Activated T-cell treated with anti-CD3 and anti-CD28 coated beads, Interleukin-2, amount 50 U/mL, for 72 hours (primary cell): ENCODE measurements at places on chromosomes 12 and 14. TPM values are rescaled to one million over a fixed set of nuclear protein-coding genes. Genes with fewer than 3 reads are reported as not detected.

- H3K27ac ChIP-seq: peak overlapping the region; percentile 3
- H3K27me3 ChIP-seq: no peaks in the 10 kb centered on the region
- no peak for DNase-seq
- peaks cover 57% of the 10 kb centered on the region for H3K4me1 ChIP-seq
- no peaks in the 10 kb centered on the region for H3K36me3 ChIP-seq
- peak overlapping the region; percentile 82 for H3K4me3 ChIP-seq
Measured at GRCh38 chr12:111993292-111994150, 19.4 kb downstream of the TMEM116 start.

- peaks cover 50% of the 10 kb centered on the region for H3K4me1 ChIP-seq
- H3K27ac ChIP-seq: no peak overlapping the region
- DNase-seq: no peak
Measured at GRCh38 chr12:124758266-124759220, 105.1 kb downstream of the SCARB1 start.

DNA sequence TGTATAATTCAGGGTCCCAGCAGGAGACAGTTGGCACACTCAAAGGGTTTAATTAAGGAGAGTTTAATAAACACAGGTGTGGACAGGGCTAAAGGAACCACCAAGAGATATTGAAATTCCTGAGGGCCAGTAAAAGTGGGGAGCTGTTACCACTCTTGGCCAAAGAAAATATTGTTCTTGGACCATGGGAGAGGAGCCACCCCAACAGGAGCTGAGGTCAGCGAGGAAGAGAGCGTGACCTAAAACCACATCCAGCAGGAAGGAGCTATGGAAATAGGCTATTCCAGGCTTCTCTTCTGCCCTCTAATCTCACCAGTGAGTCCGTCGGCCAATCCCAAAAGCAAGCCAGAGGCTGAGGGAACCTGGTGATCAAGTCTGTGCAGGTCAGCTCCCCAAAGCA, 390.8 kb downstream of the MED13L start:
- no peak for DNase-seq
- no peak overlapping the region for H3K27ac ChIP-seq
- no peak overlapping the region for H3K4me3 ChIP-seq
- no peaks in the 10 kb centered on the region for H3K4me1 ChIP-seq
- H3K27me3 ChIP-seq: peaks cover 14% of the 10 kb centered on the region

- H3K27me3 ChIP-seq: peaks cover 15% of the 10 kb centered on the region
Measured at GRCh38 chr12:4789776-4790175, 69.6 kb downstream of the GALNT8 start.

GRCh38 chr14:94801225-94801624, 31.3 kb upstream of the GSC start:
- no peak overlapping the region for H3K27ac ChIP-seq
- no peaks in the 10 kb centered on the region for H3K4me1 ChIP-seq
- H3K4me3 ChIP-seq: no peak overlapping the region
- H3K27me3 ChIP-seq: peaks cover 2% of the 10 kb centered on the region
- no peaks in the 10 kb centered on the region for H3K36me3 ChIP-seq

DNA sequence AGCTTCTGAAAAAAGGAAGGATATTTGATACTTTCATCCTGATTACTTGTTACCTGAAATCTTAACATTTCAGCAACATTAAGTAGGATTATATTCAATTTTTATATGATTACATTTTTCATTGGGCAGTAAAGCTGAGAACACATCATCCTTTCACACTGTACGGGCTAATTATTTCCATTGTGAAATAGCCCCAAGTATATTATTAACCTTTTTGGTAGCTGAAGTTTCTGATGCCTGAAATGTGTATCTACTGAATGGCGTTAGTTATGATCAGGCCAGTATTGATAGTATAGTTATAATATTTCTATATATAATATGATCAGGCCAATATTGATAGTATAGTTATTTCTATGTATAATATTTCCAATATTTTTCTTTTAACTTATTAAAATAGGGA, 10.1 kb downstream of the SPATS2 start:
- H3K4me1 ChIP-seq: peaks cover 7% of the 10 kb centered on the region
- H3K4me3 ChIP-seq: no peak overlapping the region
- no peaks in the 10 kb centered on the region for H3K27me3 ChIP-seq
- no peak overlapping the region for H3K27ac ChIP-seq

- no peak overlapping the region for H3K4me3 ChIP-seq
- DNase-seq: no peak
- no peaks in the 10 kb centered on the region for H3K36me3 ChIP-seq
- no peak overlapping the region for H3K27ac ChIP-seq
- H3K4me1 ChIP-seq: peaks cover 14% of the 10 kb centered on the region
- H3K27me3 ChIP-seq: peaks cover under 1% of the 10 kb centered on the region
Measured at GRCh38 chr12:4088451-4088850, 185.1 kb upstream of the CCND2 start.

DNA sequence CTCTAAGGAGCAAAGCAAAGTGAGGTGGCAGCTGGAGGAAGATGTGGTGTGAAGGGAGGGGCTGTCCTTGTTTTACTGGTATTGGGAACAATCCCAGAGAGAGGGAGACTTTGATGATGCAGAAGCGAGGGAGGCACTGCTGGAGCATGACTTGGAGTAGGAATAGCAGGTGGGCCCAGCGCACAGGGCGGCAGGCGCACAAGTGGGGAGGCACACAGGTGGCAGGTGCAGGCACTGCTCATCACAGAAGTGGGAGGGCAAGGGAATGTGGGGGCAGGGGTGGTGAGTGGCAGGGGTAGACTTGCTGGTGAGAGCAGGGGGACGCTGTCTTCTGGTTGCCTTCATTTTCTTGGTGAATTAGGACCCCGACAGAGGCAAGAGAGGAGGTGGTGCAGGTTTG, 11.5 kb upstream of the IFI27 start:
- H3K4me3 ChIP-seq: no peak overlapping the region
- peaks cover 2% of the 10 kb centered on the region for H3K36me3 ChIP-seq
- no peak for DNase-seq

RIPK3 gene
- 11.0 TPM for total RNA-seq

LRRC10 gene
- not detected for total RNA-seq

CLEC12A gene
- total RNA-seq: not detected

PIANP gene
- total RNA-seq: 0.58 TPM

- peaks cover 57% of the 10 kb centered on the region for H3K27me3 ChIP-seq
- no peak overlapping the region for H3K27ac ChIP-seq
- H3K4me1 ChIP-seq: peaks cover 15% of the 10 kb centered on the region
- no peak overlapping the region for H3K4me3 ChIP-seq
- no peaks in the 10 kb centered on the region for H3K36me3 ChIP-seq
- no peak for DNase-seq
Measured at GRCh38 chr12:110848314-110848923, 1.6 kb downstream of the CCDC63 start.

ANKRD33 gene
- not detected for total RNA-seq

KANSL2 gene
- 74.2 TPM for total RNA-seq

DEPDC4 gene
- 3.8 TPM for total RNA-seq

DNA sequence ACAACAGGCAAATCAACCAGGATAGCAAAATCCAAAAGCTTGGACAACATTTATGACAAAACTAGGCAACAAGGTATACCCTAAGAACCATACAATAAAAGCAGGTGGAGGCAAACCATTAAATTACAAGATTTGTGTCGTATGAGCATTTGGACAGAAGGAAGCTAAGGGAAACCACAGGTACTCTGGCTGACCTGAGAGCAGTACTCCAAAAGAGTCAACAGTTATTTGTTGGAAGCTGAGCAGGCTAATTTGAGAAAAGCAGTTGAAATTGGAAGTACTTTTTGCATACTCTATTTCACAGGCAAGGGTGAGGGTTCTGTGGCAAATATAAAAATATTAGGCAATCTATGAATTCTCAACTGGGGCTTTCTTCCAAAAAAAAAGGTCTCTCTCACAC, 178.6 kb downstream of the PLCZ1 start:
- H3K27ac ChIP-seq: no peak overlapping the region
- DNase-seq: no peak
- H3K4me1 ChIP-seq: no peaks in the 10 kb centered on the region
- H3K36me3 ChIP-seq: no peaks in the 10 kb centered on the region

DNA sequence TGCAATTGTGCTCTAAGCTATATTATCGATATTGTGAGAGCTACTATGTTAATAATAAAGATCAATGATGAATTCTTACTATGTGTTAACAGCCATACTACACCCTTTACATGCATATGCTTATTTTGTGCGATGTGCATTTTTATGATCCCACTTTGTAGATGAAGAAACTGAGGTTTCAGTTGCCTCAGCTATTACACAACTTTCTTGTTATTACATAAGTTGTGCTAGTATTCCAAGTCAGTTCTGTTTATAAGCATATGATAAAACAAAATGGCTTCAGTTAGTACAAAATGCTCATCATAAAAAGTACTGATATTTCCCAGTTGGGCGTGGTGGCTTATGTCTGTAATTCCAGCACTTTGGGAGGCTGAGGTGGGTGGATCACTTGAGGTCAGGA, 471.5 kb upstream of the DCN start:
- no peak for DNase-seq
- no peaks in the 10 kb centered on the region for H3K36me3 ChIP-seq
- H3K27me3 ChIP-seq: no peaks in the 10 kb centered on the region
- H3K4me3 ChIP-seq: no peak overlapping the region
- no peak overlapping the region for H3K27ac ChIP-seq

DNA sequence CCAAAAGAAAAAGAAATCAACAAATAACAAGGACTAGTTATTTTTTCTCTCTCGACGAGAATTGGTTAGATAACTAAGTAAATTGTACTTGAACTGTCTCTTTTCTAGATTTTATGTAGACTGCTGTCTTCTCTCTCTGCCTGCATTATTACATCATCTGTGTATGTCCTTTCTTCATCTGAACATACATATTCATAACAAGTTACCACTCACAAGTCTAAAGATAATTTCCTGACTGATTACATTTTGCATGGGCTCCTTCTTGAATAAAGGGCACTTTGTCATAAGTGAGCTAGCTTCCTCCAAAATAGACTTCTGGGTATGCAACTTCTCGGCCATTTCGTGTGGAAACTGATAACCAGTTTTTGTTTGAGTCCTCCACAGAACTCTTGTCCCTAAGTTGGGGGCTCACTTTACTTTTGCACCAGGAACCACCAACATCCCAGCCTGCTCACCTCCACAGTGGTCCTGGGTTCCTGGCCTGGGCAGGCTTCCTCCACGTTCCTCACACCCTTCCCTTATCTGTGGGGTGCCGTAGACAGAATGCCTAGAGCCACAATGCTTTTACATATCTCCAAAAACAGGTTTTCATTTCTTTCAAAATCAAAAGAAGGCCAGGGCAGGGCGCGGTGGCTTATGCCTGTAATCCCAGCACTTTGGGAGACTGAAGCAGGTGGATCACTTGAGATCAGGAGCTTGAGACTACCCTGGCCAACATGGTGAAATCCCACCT, 6.2 kb upstream of the DDX47 start:
- H3K4me1 ChIP-seq: peaks cover 59% of the 10 kb centered on the region
- H3K4me3 ChIP-seq: peak overlapping the region; percentile 41
- no peaks in the 10 kb centered on the region for H3K27me3 ChIP-seq
- H3K36me3 ChIP-seq: no peaks in the 10 kb centered on the region
- peak overlapping the region; percentile 76 for H3K27ac ChIP-seq

PMCH gene
- total RNA-seq: 1.1 TPM

DNA sequence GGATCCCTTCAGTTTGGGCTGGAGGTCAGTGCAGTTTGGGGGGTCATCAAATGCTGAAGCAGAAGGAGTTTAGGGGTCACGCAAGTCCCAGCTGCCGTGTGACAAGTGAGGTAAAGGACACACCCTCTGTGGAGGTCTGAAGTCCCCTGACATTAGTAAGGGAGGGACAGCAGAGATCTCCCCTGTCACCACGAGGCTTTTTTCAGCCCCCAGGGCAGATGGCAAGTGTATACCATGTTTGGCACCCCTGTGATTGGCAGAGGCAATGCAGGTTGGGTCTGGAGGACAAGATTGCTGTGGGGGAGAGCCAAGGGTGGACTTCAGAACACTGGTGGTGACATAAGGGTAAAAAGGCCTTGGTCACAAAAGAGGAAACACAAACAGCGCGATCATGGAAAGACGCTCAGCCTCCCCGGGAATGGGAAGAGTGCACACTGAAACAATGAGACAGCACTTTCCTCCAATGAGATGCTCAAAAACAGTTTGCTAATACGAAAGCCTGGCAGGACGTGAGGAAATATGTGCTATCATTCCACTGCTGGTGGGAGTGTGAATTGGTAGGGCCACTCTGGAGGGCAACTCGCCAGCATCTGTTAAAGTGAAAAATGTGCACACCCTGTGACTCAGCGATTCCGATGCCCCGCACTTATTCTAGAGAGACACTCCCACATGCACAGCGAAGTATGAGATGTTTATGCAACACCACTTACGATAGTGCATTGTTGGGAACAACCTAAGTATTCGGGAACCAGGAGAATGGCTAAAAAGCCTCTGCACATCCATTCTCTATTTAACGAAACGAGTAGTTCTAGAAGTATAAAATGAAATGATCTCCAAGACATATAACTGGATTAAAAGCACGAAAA, 14.4 kb upstream of the CD27 start:
- no peaks in the 10 kb centered on the region for H3K27me3 ChIP-seq
- peaks cover 92% of the 10 kb centered on the region for H3K4me1 ChIP-seq
- no peaks in the 10 kb centered on the region for H3K36me3 ChIP-seq
- H3K4me3 ChIP-seq: peak overlapping the region; percentile 79
- H3K27ac ChIP-seq: peak overlapping the region; percentile 88

- DNase-seq: no peak
- peaks cover 28% of the 10 kb centered on the region for H3K4me1 ChIP-seq
- H3K4me3 ChIP-seq: no peak overlapping the region
- peaks cover 12% of the 10 kb centered on the region for H3K36me3 ChIP-seq
Measured at GRCh38 chr12:4653257-4653656, 4.3 kb downstream of the NDUFA9 start.

- peak overlapping the region; percentile 91 for H3K27ac ChIP-seq
- peaks cover 40% of the 10 kb centered on the region for H3K4me1 ChIP-seq
- peak overlapping the region; percentile 64 for H3K4me3 ChIP-seq
- no peak for DNase-seq
- no peaks in the 10 kb centered on the region for H3K27me3 ChIP-seq
Measured at GRCh38 chr14:50233951-50234250, 2.5 kb upstream of the SOS2 start.

GRCh38 chr12:4439736-4440135, 5.9 kb downstream of the FGF6 start:
- no peak for DNase-seq
- peaks cover 5% of the 10 kb centered on the region for H3K4me1 ChIP-seq
- H3K27ac ChIP-seq: peak overlapping the region; percentile 50
- no peak overlapping the region for H3K4me3 ChIP-seq
- H3K36me3 ChIP-seq: no peaks in the 10 kb centered on the region

- no peaks in the 10 kb centered on the region for H3K4me1 ChIP-seq
- no peaks in the 10 kb centered on the region for H3K27me3 ChIP-seq
- H3K27ac ChIP-seq: no peak overlapping the region
- H3K4me3 ChIP-seq: no peak overlapping the region
- no peak for DNase-seq
Measured at GRCh38 chr12:82904219-82904790, 217.6 kb downstream of the TMTC2 start.

FAM186B gene
- 0.82 TPM for total RNA-seq
